Mammary epithelial cell (primary cell): ENCODE measurements at places on chromosomes 6 and 20. TPM values are rescaled to one million over a fixed set of nuclear protein-coding genes. Genes with fewer than 3 reads are reported as not detected.

The ZSCAN23 gene
- polyA plus RNA-seq = 0.91 TPM

The CDH26 gene
- polyA plus RNA-seq = 0.46 TPM

The SLC17A2 gene
- not detected for polyA plus RNA-seq

The BPI gene
- not detected for polyA plus RNA-seq

The GSTA2 gene
- not detected for polyA plus RNA-seq

The PHACTR1 gene
- polyA plus RNA-seq = not detected

The TRIM40 gene
- polyA plus RNA-seq = not detected

The TOMM34 gene
- polyA plus RNA-seq = 59.6 TPM

The RUNX2 gene
- 0.93 TPM for polyA plus RNA-seq

The FAM217A gene
- not detected for polyA plus RNA-seq

The SPINT4 gene
- not detected for polyA plus RNA-seq

The GLP1R gene
- polyA plus RNA-seq = not detected

The ATAT1 gene
- 3.6 TPM for polyA plus RNA-seq

The RBPJL gene
- not detected for polyA plus RNA-seq

The LY6G6C gene
- 0.56 TPM for polyA plus RNA-seq

The PTPRT gene
- polyA plus RNA-seq = not detected

The METTL24 gene
- polyA plus RNA-seq = not detected

The OR2B6 gene
- polyA plus RNA-seq = not detected

The CLPSL2 gene
- polyA plus RNA-seq = not detected

The FAXC gene
- polyA plus RNA-seq = 9.5 TPM

The ID4 gene
- polyA plus RNA-seq = 0.05 TPM

The SNX3 gene
- polyA plus RNA-seq = 146 TPM

The ANGPT4 gene
- polyA plus RNA-seq = 0.01 TPM

The SFTA2 gene
- polyA plus RNA-seq = not detected

The LPIN3 gene
- polyA plus RNA-seq = 16.2 TPM

The SYTL3 gene
- 0.87 TPM for polyA plus RNA-seq

The SASH1 gene
- 5.0 TPM for polyA plus RNA-seq

The TNNC2 gene
- 0.18 TPM for polyA plus RNA-seq

The SNAP91 gene
- not detected for polyA plus RNA-seq

The GJA10 gene
- polyA plus RNA-seq = not detected

The STMND1 gene
- not detected for polyA plus RNA-seq
